A172 (cell line): ENCODE measurements at places on chromosomes 7 and 10.
A peak's percentile ranks its signal among the peaks of the same experiment; 100 is the strongest.

DNA sequence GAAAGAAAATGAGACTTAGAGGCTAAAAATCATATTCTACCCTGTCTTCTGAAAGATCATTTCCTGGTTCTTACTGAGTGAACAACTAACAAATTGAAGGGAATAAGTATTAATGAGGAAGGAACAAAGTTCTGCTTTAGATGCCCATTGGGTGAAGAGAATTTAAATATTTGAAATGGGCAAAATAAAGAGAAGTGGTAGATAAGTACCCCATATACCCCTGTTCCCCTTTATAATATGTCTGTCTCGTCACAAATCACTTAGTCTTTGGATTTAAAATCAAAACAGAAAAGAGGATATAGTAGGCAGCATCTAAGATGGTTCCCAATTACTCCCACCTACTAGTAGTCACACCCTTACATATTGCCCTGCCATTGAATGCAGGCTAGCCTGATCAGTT is 13.2 kb downstream of the TES start:
- DNase-seq = no peak

DNA sequence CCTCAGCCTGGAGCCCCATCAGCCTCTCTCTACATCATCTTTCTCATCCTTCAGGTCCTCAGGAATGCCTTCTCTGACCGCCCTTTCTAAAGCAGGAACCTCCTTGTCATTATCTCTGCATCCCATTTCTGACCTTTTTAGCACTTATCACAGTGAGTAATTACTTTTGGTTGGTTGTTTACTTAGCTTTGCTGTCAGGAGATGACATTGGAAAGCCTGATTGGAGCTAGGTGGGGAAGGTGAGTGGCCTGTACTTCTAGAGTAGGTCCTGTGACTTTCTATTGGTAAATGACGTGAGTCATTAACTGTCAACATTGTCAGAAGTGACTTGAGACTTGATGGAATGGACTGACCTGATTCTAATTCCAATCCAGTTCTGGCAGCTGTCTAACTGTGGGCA is 9.3 kb upstream of the SLC25A13 start:
- no peak for DNase-seq

- DNase-seq = peak; percentile 75
Measured at GRCh38 chr10:63103971-63104409, 29.1 kb upstream of the NRBF2 start.

DNA sequence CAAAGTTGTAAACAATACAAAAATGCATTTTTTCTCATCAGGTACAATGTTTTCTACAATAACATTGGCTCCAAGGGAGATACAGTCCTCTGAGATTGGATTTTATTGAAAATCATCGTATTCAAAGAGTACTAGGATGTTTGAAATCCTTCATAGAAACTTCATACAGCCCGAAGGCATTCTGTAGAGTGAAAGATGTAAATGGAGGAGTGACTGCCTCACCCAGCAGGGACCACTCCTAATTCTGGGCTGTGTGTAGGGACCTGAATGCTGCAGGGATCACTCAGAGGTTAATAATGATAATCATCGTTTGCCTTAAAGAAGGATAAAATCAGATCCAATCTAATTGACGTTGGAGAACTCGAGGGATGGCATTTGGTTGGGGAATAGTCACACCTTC is 198.6 kb downstream of the HECW1 start:
- no peak for DNase-seq

DNA sequence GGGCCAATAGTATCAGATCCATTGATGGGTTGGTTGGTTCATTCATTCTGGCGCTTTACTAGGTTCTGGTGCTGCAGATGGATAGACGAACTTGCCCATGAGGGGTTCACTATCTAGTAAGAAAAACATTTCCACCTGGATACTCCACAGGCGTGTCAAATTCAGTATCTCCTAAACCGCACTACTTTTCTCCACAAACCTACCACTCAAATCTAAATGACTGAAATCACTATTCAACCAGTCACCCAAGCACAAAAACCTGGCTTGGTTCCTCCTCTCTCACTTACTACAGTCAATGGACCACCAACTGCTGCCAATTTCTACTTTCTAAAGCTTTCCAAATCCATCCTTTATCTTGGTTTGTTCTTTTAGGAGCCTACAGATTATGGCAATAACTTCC is 572 bp downstream of the AGK start:
- no peak for DNase-seq

GRCh38 chr7:4288791-4289394 is 393.2 kb upstream of the FOXK1 start:
- DNase-seq = no peak

- DNase-seq = peak; percentile 66
Measured at GRCh38 chr10:100043796-100044195, 34.0 kb upstream of the DNMBP start.

- peak; percentile 76 for DNase-seq
Measured at GRCh38 chr7:42645906-42646305, 266.0 kb downstream of the C7orf25 start.

DNA sequence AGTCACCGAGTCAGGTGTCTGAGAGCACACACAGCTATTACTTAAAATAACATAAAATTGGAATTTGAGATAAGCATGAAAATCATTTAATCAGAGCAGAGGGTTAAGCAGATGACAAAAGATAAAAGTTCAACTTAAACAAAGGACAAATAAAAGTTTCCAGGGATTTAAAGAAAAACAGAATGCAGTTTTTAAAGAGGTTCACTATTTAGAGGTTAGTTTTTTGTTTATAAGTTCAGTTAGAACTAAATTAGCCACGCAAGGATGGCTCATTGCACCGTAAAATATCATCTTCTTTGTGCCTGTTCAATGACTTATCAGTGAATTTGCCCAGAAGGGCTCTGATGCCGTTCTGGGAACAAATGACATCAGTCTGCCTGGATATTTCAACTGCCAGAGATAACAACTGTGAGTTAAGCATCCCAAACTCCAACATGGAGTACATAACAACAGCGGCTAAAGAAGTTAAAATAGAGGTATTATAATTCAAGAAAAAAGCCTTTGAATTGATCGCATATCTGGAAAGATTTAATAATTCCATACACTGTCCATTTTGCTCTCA is 107.8 kb downstream of the ANK3 start:
- no peak for DNase-seq
